ENCODE measurements at places on chromosomes 5 and 9. TPM values are rescaled to one million over a fixed set of nuclear protein-coding genes. Genes with fewer than 3 reads are reported as not detected.

PCDHB15 gene
- total RNA-seq: 2.9 TPM

WNK2 gene
- total RNA-seq: not detected

GARIN3 gene
- total RNA-seq: not detected

NIPAL4 gene
- not detected for total RNA-seq

MAPKAP1 gene
- 49.6 TPM for total RNA-seq

PHYHD1 gene
- total RNA-seq: 46.1 TPM

CBY3 gene
- not detected for total RNA-seq

OR1Q1 gene
- not detected for total RNA-seq

SOHLH1 gene
- not detected for total RNA-seq

LECT2 gene
- total RNA-seq: not detected

AQP3 gene
- 12.7 TPM for total RNA-seq

DOCK2 gene
- 33.1 TPM for total RNA-seq

OGN gene
- total RNA-seq: 156 TPM

ECM2 gene
- total RNA-seq: 20.1 TPM

DDX4 gene
- total RNA-seq: not detected

Data from ascending aorta (tissue), 2 donors.